ENCODE measurements at places on chromosomes 7 and 10.

DNA sequence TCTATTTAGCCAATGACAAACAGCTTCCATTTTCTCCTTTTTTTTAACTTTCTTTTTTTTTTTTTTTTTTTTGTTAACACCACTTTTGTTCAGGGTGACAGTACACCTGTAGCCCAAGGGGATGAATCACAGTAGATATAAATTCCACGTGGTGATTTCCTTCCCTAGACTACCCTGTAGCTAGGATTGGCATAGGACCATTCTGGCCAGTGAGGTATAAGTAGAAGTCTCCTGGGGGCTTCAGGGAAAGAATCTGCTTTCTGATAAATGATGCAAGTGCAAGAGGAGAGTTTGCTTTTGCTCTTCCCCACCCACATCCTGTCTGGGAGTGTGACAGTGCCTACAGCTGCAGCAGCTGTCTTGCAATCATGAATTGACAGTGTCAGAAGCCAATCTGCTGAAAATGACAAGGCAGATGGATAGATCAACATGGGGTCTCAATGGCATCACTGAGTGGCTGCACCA, 63.2 kb upstream of the TOMM7 start:
- peak; percentile 88 for DNase-seq

- DNase-seq: peak; percentile 48
These were observed 113.4 kb downstream of the BTRC start for GRCh38 chr10:101467286-101467770.

DNA sequence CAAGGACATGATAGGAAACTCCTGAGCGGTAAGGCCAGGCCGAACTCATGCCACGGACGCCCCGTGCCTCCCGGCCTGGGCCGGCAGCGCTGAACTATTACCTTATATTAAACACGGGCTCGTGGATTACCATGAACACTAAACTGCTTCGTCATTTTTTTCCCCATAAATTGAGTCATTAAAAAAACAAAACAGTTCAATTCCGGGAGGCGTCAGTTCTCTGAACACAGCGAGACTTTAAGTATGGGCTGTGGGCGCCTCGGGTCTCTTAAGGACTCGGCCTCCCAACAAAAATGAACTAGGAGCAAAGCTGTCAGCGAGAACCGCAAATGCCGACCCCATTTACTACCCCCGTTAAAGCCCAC, 519 bp downstream of the PITRM1 start:
- no peak for DNase-seq

DNA sequence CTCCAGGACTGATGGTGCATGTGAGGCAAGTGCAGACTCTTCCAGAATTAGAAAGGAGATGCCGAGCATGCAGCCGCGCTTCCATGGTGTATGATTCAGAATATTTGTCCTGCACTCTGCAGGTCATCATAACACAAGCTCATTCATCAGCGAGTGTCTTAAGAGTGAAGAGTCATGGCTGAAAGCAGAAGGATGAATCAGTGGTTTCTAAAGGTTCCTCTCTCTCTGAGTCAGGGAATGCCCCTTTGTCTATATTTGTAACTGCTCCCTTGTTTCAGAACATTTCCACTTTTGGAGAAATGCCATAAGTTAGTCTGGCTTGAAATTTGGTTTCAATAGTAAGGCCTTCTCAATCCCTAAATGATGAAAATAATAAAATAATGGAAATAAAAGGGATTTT, 52.3 kb downstream of the HECW1 start:
- no peak for DNase-seq

DNA sequence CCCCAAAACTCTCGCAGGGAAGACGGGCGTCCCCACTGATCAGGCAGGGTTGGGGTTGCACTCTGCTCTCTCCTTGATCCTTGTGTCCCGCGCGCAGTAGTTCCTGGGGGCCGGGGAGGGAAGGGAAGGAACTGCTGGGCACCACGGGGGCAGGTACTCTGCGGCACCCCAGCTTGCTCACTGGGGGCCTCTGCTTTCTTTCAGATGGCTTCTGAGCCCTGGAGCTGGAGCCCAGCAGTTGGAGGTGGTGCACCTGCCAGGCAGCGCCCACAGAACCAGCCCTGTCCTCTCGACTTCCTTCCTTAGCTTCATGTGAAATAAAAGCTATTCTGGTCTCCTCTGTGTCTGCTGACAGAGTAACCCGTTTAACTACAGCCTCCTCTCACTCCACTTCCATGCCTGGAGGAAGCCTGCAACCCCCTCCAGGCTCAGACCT, 12.2 kb downstream of the PLAC9 start:
- peak; percentile 13 for DNase-seq

DNA sequence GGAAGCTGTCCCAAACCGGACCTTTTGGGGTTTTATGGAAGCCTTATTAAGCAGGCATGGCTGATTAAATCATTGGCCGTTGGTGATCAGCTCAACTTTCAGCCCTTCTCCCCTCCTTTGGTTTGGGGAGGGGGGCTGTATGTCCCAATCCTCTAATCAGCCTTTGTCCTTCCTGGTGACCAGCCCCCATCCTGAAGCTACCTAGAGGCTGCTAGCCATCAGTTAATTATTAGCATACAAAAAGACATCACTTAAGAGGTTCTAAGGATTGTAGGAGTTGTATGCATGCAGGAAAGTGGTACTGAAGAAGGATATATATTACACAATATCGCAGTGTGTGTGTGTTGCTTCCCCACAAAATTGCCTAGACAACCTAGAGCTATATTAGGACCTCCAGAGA, 553.3 kb upstream of the FZD8 start:
- DNase-seq: no peak
